ENCODE measurements at places on chromosomes 5 and 9. TPM values are rescaled to one million over a fixed set of nuclear protein-coding genes. Genes with fewer than 3 reads are reported as not detected.

The SPINK6 gene
- not detected for total RNA-seq

DNA sequence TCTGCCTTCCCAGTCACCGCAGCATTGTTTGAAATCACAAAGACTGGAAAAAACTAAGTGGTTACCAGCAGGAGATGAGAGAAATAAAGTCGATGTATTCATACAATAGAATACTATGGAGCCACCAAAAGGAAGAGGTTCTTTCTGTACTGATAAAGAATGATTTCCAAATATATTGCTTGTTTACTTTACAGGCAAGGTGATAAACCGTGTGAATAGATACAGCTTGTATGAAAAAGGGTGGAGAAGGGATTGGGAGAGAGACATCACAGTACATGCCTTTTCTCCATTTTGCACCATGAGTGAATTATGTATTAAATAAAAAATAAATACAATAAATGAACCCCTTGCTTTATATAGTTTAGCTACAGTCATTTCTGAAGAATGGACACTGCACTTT, 91.7 kb downstream of the RFK start:
- no peak for DNase-seq

- DNase-seq: no peak
These were observed 7.2 kb upstream of the QSOX2 start for GRCh38 chr9:136252846-136253245.

GRCh38 chr5:140244525-140245025, 58.3 kb downstream of the PFDN1 start:
- peak; percentile 90 for DNase-seq

DNA sequence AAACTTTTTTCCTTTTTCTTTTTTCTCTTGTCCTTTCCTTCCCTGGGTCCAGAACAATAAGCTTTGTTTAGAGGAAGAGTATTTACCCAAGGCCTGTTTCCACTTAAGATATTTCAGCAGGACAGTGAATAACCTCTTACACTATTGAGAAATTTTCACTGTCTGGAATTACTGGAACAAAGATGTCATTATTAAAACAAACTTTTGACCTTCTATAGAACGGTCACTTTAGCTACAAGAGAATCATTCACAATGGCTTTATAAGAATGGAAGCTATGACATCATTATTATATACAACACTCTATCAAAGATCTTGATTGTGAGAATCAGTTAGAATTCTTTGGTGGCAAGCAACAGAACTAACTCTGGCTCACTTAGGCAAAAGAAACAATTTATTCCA, 22.0 kb upstream of the ARHGAP26 start:
- no peak for DNase-seq

GRCh38 chr9:93712896-93713295, 136.5 kb downstream of the PHF2 start:
- no peak for DNase-seq

DNA sequence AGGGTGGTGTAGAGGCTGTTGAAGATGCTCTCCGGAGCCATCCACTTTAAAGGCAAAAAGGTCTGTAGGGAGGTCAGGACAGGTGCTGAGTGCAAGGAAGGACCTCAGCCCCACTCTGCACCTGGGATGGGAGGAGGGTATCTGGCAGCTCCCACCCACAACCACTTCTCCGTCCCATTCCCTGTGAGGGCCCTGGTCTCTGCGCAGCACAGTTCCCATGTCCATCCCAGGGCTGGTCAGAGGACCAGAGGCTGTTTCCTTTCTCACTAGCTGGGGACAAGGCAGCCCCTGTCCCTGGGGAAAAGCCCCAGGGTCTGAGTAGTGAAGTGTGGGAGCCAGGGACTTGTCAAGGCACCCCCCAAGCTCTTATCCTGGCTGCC, 33.7 kb upstream of the CSF1R start:
- peak; percentile 27 for DNase-seq
